ENCODE measurements at places on chromosomes 1 and 21. TPM values are rescaled to one million over a fixed set of nuclear protein-coding genes. Genes with fewer than 3 reads are reported as not detected.

Gene HSPA6
- 0.45 TPM for total RNA-seq

Gene OR10T2
- not detected for total RNA-seq

Gene DCST1
- not detected for total RNA-seq

Gene LRRC3
- total RNA-seq, result 0.45 TPM

Gene CELA2B
- total RNA-seq, result not detected

Gene TMEM79
- 1.4 TPM for total RNA-seq

Gene DEGS1
- 125 TPM for total RNA-seq

Gene LRRC39
- total RNA-seq, result 3.7 TPM

Gene KCNJ9
- 0.08 TPM for total RNA-seq

Gene PGBD2
- 3.1 TPM for total RNA-seq

Gene XCL2
- not detected for total RNA-seq

Gene AQP10
- not detected for total RNA-seq

Gene SELL
- total RNA-seq, result 0.27 TPM

Gene NMNAT1
- total RNA-seq, result 10.6 TPM

Gene MTARC1
- total RNA-seq, result 4.3 TPM

Gene MNDA
- not detected for total RNA-seq

Gene SLC44A5
- total RNA-seq, result not detected

Gene CD244
- not detected for total RNA-seq

Gene VPS26C
- 76.6 TPM for total RNA-seq

Gene PTPRU
- 25.8 TPM for total RNA-seq

Gene MAP3K7CL
- total RNA-seq, result 6.9 TPM

Gene KRTAP21-2
- not detected for total RNA-seq

Gene OR10Z1
- not detected for total RNA-seq

Gene HSD3B2
- not detected for total RNA-seq

Gene ACKR1
- total RNA-seq, result not detected

Gene NHLH1
- total RNA-seq, result not detected

Gene LCK
- not detected for total RNA-seq

Gene SAMD11
- 1.6 TPM for total RNA-seq

Gene KLF17
- total RNA-seq, result 1.1 TPM

Gene RPE65
- total RNA-seq, result not detected

All from fibroblast of the aortic adventitia (primary cell).